KBM-7 (cell line): ENCODE measurements at places on chromosomes 1 and 21.
A peak's percentile ranks its signal among the peaks of the same experiment; 100 is the strongest.

DNA sequence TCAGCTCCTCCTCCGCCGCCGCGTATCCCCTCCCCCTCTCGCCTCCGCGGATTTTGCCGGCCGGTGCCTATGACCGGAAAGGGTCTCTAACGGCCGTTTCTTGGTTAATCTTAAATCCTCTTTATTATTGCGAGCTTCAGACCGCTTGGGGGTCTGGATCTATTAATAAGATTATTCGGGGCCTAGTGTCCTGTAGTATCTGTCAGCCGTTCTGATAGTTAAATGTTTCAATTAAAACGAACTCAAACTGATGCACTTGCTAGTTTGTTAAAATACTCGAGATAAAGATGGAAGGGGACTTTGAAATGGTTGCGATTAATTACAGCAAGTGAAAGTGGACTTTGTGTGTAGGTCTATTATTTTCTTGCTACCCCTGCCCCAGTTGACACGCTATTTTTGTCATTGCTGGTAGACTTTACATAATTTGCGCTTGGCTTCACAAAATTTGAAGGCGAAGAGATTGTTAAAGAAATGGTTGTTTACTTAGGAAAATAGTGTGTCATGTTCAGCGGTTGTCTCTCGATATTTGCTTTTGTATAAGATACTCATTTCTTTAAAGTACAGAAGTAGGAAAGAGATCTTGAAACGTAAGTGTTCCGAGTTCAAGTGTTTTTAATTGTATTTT lies 779 bp downstream of the SON start:
- DNase-seq: peak; percentile 69

DNA sequence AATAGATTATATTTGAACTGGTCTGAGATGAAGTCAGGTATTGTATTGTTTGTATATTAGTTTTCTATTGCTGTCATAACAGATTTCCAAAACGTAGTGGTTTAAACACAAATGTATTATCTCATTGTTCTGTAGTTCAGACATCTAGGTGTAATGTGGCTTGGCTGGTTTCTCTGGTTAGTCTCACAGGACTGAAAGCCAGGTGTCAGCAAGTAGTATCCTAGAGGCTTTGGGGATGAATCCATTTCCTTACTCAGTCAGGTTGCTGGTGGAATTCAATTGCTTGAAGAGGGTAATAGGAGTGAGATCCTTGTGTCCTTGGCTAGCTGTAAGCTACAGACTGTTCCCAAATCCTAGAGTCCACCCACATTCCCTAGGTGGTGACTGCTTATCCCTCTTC lies 675.8 kb downstream of the NCAM2 start:
- no peak for DNase-seq

DNA sequence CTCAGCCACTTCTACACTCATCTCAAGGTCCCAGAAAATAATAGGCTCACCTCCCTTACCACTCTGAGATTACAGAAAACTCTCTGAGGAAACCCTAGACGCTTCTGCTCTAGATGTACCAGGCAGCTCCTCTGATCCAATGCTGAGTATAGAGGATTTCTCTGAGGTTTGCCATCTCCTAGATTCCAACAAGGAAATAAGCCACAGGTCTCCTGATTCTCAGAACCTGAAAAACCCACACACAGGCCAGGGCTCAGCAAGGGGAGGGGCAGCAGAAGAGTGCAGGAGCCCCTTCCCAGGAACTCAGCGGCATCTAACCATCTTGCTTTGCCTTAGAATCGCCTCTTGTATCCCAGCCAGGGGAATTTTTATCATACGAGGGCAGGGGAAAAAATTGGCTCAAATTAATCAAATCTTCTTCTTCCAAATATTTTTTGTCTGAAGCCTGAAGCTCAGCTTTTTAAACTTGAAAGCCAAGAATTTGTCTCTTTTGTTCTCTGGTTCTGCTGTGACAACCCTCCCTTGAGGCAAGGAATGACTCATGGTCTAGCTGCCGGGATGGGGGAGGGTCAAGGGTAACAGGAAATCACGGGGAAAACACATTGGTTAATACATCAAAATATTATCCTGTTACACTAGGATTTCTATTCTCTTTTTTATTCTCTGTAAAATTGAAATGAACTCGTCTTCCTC lies 30.8 kb downstream of the GORAB start:
- DNase-seq: peak; percentile 8

- peak; percentile 31 for DNase-seq
These were observed 9.4 kb downstream of the USP48 start for GRCh38 chr1:21773585-21773984.

GRCh38 chr1:191974004-191974403 lies 184.3 kb upstream of the RGS18 start:
- no peak for DNase-seq

GRCh38 chr1:32305310-32305709 lies 13.4 kb downstream of the HDAC1 start:
- no peak for DNase-seq

- DNase-seq: peak; percentile 20
These were observed 224.6 kb downstream of the FAF1 start for GRCh38 chr1:50735443-50735842.

GRCh38 chr1:2466958-2467554 lies 9.0 kb upstream of the PLCH2 start:
- no peak for DNase-seq

DNA sequence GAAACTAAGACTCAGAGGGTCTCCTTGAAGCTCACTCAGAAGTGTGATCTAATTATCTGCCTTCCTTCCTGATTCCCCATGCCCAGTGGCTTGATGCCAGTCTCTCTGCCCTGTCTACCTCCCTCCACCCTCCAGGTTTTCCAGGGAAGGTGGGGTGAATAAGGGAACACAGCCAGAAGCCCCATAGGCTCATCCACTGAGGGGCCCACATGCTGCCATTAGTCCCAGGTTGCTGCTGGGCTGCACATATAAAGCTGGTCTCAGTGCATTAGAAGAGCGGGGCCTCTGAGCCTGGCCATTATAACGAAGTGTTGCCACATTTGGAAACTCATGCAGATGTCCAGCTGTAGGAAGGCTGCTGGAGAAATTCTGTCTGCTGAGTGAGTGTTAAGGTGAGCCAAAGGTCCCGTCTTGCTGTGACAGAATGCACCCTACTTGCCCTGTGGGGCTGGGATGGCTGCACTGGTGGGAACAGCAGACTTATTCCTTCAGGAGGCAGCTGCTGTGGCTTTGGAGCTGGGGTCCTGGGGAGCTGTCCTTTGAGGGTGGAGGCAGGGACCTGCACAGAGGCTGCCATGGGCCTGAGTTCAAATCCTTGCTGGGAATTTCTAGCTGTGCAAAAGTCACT lies 2.9 kb downstream of the ADORA1 start:
- no peak for DNase-seq

DNA sequence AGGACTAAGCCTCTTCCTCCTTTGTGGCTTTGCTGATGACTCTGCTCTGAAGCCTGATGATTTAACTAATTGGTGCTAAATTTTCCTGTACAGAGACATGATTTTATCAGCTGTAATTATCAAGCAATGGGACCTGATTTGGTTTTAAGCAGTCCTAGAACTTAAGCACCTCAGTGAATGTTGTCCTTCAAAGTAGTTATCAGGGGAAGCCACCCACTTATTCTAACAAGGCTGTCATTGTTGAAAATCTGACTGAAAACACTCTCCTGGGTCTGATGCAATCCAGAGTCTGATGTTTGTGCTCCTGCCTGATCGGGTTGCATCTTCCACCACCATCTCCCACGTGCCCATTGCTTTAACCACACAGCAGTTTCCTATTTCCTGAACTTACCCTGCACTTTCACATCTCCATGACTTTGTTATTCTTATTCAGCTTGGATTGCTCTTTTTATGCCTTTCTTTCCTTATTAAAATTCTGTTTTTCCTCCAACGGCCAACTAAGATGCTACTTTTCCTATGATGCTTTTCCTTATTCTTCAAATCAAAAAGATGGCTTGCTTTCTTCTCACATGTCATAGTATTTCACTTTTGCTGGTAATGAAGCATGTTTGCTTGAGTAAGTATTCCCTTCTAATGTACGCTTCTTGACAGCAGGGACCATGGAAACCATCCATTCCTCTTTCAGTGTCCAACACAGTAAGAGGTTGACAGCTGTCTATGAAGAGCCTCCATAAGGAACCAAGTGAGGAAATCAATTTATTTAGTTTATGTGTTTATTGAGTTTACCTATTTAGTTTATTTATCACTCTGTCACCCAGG lies 55.0 kb downstream of the S1PR1 start:
- peak; percentile 91 for DNase-seq

GRCh38 chr1:17012775-17013490 lies 1.2 kb upstream of the ATP13A2 start:
- DNase-seq: no peak

- DNase-seq: no peak
These were observed 1.0 kb downstream of the KRTCAP2 start for GRCh38 chr1:155171836-155172731.

DNA sequence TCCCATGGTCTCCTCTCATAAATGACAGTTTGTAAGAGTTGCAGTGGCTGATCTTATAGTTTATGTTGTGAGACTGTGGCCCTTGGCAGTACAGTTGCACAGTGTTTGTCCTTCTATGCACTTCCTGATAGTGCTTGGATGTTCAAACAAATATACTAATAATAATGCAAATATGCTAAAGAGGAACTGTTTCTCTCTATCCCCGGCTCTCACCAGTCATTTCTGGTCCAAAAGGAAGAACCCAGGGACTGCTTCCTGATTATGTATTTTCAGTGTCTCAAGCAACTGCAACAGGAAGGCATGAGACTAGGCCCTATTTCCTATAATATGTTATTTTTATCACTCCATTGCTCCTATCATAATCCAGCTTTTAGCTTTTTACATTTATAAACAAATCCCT lies 17.0 kb upstream of the SUCO start:
- no peak for DNase-seq

- no peak for DNase-seq
These were observed 6.1 kb downstream of the PRXL2B start for GRCh38 chr1:2592672-2593071.

DNA sequence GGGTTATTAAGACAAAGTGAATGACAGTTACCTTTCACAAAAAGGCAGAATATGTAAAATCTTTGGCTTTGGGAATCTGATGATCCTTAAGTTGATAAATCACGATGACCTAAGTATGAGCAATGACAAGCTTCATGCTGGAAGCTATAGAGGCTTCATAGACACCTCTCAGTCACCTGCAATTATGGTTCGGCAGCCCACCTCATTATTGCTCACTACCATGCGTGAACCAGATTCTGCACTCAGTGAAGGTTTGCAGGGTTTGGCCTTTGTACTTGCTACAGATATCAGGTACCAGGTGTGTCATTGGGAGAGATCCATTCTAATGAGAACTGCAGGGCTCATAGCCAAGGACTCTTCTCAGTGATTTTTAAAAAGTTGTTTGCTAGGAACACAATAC lies 163.5 kb downstream of the KCTD3 start:
- no peak for DNase-seq

DNA sequence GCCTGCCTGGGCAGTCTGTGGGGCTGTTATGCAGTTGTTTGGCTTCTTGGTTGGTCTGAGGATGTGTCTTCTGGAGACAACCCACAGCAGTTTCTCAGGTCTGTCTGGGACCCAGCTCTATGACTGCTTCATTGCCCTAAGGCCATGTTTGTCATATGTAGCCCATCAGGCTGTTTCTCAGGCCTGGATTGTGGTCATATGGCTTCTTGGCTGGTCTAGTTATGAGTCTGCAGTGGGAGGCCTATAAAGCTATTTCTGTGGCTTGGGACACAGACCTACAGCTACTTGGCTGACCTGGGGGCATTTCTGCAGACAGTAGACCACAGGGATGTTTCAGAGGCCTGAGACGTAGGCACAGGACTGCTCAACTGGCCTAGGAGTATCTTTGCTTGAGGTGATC lies 41.5 kb downstream of the CHIA start:
- DNase-seq: no peak

GRCh38 chr1:220170836-220171526 lies 77.0 kb downstream of the IARS2 start:
- DNase-seq: no peak

- DNase-seq: no peak
These were observed 13.6 kb downstream of the PACC1 start for GRCh38 chr1:212401042-212401441.

DNA sequence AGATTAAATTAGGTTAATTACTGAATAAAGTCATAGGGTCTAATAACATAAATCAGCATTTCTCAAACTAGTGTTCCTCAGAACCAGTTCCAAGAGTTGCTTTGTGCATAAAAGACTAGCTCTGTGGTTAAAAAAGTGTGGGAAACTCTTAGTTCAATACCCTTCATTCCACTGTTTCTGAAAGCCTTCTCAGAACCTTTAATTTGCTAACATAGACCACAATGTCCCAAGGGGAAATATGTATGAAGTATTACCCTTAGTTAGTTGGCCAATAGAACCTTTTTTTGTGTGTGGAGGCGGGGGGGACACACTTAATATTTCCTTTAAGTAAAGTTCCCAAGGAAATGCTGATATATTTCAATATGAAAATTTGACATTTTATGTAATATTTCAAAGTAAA lies 20.4 kb downstream of the ODF2L start:
- DNase-seq: no peak

DNA sequence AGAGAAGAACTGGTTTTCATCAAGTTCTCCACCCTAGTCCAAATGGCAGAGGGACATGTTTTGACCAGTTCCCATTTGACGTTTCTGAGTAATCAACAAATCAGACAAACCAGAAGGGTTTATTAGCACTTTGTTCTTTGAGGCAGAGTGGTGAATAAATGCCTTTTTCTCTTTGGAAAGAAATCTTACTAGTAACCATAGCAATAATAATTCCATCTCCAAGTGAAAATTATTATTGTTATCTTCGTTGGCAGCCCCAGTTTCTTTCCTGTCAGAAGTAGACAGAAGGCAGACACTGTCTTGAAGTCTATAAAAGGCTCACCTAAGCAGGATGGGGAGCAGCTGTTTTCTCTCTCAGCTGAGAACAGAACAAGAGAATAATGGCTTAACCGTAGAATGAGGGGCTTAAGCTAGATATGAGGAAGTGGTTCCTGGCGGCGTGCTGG lies 391.6 kb downstream of the PBX1 start:
- no peak for DNase-seq

DNA sequence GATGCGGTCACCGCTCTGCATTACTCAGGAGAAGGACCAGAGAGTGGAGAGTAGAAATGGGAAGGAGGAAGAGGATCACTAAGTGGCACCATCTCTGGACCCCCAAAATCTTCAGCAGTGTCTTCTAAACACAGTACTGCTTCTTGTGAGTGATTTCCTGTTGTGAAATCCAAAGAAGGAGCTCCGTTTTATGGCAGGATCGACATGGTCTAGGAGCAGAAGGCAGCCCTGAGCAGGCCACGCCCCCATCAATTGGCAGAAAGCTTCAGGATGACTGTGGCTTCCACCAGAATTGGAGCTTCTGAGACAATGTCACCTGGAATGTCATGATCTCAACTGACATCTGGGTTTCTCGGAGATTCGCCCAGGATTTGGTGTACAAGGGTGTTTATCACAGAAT lies 171.5 kb downstream of the ADSS2 start:
- DNase-seq: no peak

DNA sequence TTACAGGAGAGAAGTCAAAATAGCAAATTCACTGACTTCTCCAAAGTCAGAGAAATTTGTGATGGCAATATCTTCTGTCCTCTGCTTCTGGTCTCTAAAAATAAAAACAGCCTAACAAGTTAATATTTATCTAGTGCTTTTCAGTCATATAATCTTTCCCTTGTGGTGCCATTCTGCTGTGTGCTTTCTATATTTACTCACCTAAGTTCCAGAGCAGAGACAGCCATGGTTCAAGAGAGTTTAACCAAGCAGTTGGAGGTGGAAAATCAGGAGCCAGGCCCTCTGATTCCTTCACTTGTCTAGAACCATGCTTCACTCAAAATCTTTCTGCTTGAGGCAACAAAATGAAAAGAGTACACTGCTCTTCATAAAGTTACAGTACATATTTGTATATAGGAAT lies 39.3 kb downstream of the BRINP2 start:
- DNase-seq: no peak

- DNase-seq: no peak
These were observed 38.9 kb upstream of the ZBTB18 start for GRCh38 chr1:244012202-244012601.

- DNase-seq: peak; percentile 85
These were observed 97.2 kb upstream of the ARTN start for GRCh38 chr1:43836267-43836951.
